AG04449 (cell line): ENCODE measurements at places on chromosomes 4 and X.
A peak's percentile ranks its signal among the peaks of the same experiment; 100 is the strongest.

- peak; percentile 44 for DNase-seq
Observed at GRCh38 chr4:124111922-124112321, 600.6 kb downstream of the ANKRD50 start.

DNA sequence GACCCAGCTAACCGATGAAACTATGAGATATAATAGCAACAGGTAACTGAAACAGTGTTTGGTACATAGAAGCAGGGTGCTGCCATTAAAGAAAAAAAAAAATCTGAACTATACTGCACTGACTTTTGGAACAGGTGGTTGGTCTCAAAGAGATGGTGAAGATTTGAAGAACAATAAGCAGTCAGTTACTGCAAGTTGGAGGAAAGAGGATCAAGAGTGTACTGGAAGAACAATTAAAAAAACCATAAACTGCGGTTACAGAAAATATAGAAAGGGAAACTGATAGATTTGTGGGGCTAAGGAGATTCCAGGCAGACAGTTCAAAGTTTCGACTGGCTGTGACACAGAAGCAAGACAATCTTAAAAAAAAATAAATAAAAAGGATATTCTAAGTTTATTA is 181.9 kb upstream of the TRAM1L1 start:
- no peak for DNase-seq

DNA sequence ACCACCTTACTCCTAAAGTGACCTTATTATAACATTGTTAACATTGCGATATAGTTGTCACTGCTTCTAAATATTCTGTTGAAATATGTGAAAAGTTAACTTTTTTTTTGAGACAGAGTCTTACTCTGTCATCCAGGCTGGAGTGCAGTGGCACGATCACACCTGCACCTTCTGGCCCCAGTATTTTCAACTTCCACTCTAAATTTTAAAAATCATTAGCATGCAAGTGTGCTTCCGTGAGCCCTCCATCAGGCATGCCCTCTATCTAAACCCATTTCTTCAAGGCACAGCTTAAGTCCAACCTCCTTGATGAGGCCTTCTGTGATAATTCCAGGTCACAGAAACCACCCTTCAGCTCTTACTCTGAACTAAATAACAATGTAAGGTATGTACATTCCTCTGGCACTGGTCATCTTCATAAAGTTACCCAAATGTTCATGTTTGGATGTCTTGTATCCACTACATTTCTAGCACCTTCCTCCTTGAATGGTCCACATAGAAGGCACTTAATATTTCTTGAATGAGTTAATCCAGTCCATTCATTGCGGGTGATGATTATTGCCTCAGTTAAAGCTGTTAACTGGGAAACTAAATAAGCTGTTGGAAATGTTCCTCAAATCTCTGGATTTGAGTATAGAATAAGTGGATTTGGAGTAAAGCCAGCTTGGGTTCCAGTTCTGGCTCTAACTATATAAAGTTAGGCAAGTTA is 38.6 kb upstream of the TMEM131L start:
- DNase-seq: peak; percentile 51

GRCh38 chr4:123114915-123115756 is 192.7 kb upstream of the NUDT6 start:
- no peak for DNase-seq

DNA sequence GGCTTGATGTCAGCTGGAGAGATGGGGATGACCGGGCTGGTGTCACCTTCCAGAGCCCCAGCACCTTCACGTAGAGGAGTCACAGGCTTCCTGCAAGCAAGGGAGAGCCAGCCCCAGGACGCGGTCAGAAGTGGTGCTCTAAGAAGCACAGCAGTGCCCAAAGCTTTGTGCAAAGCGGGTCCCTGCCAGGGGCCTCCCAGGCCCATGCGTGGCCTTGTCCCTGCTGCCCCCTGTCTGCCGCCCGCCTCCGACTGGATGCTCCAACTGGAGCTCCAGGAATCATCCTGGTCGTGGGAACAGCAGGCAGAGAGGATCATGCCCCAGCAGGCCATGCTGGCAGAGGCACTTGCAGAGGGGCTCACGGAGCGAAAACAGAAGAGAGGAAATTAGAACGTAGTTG is 40.1 kb upstream of the LRPAP1 start:
- no peak for DNase-seq
